ENCODE measurements at places on chromosomes 4 and X. TPM values are rescaled to one million over a fixed set of nuclear protein-coding genes. Genes with fewer than 3 reads are reported as not detected.

SERTM2 gene
- total RNA-seq = not detected

GDPD2 gene
- total RNA-seq = not detected

SSX3 gene
- not detected for total RNA-seq

CT45A10 gene
- 0.23 TPM for total RNA-seq

SYN1 gene
- 0.21 TPM for total RNA-seq

SPRY1 gene
- 0.47 TPM for total RNA-seq

SLC16A2 gene
- total RNA-seq = 30.2 TPM

AR gene
- 4.1 TPM for total RNA-seq

SNX25 gene
- 7.4 TPM for total RNA-seq

CT55 gene
- not detected for total RNA-seq

SRPX gene
- 6.9 TPM for total RNA-seq

TAPT1 gene
- total RNA-seq = 15.0 TPM

CENPE gene
- total RNA-seq = 5.6 TPM

CFP gene
- total RNA-seq = 0.55 TPM

Measured in A549 treated with DMSO at 1 μM for 4 hours (cell line).